CD4-positive, alpha-beta T cell treated with Interleukin-15 for 4 hours (primary cell): ENCODE measurements at places on chromosomes 5 and 9.

GRCh38 chr5:108638021-108638420, 109.7 kb upstream of the FER start:
- DNase-seq = no peak

- no peak for DNase-seq
Observed at GRCh38 chr9:121718084-121718483, 66.7 kb downstream of the DAB2IP start.

DNA sequence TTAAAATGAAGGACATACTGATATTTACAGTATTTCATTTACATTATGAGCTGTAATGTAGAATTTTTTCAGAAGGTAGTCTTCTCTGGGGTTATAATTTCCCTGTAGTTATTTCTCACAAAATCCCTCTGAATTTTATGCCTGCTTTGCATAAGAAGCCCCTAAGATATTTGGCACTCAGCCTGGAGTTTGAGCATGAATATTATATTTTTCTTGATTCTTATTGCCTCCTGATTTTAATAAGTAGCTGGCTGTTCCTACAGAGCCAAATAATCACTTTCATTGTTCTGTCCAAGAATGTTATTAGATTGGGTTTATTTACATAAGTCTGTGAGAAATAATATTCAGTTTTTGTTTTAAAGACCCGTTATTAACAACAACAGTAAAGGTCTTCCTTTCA, 195.0 kb downstream of the FER start:
- no peak for DNase-seq

- peak; percentile 20 for DNase-seq
Observed at GRCh38 chr9:21974722-21975409, 19.3 kb downstream of the CDKN2A start.

DNA sequence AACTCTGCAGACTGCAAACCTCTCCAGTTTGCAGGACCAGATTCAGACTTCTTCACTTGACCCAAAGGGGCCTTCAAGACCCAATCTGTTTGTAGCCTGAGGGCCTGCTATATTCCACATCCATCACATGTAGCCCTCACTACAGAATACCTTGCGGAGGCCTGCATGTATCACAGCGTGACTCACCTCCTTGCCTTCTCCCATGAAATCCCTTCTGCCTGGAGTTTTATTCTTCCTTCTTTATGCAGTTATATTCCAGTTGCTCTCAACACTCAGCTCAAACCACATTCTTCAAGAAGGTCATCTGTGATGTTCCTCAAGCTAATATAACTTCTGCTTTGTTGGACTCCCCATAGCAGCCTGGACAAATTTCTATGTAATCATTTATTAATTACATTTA, 198.5 kb upstream of the PTGER4 start:
- DNase-seq = no peak

GRCh38 chr5:122458278-122458872, 146.3 kb downstream of the SNCAIP start:
- DNase-seq = no peak

GRCh38 chr5:28226407-28226806, 1188.0 kb upstream of the CDH9 start:
- DNase-seq = no peak

- DNase-seq = peak; percentile 45
Observed at GRCh38 chr5:148482697-148483462, 99.1 kb downstream of the FBXO38 start.

DNA sequence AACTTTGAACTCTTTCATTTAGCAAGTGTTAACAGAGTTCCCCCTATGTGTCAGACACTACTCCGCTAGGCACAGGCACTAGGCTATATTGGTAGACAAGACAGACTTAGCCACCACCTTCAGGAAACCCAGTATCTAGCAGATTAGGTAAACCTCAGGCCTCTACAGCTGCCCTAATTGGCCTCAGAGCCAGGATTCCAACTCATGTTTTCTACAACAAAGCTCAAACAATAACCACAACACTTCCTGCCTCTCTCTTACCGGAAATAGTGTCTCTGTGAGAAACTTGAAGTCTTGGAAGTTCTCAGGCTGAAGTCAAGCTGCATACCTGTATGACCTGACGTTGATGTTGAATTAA, 116.6 kb upstream of the SLC44A1 start:
- peak; percentile 83 for DNase-seq

DNA sequence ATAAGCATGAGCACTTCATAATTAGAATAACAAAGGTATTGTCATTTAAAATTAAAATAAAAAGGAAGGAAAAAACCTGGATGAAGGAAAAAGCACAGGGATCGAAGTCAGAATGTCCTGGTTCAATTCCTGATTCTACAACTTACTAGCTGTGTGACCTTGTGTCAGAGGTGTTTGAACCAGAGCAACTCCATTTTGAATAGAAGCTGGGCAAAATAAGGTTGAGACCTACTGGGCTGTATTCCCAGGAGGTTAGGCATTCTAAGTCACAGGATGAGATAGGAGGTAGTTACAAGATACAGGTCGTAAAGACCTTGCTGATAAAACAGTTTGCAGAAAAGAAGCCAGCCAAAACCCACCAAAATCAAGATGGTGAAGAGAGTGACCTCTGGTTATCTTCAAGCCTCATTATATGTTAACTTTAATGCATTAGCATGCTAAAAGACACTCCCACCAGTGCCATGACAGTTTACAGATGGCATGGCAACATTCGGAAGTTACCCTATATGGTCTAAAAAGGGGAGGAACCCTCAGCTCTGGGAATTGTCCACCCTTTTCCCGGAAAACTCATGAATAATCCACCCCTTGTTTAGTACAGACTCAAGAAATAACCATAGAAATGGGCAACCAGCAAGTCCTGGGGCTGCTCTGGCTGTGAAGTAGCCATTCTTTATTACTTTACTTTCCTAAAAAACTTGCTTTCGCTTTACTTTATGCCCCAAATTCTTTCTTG, 412.7 kb downstream of the PIK3R1 start:
- no peak for DNase-seq

GRCh38 chr9:37836386-37836785, 35.8 kb downstream of the DCAF10 start:
- DNase-seq = no peak

DNA sequence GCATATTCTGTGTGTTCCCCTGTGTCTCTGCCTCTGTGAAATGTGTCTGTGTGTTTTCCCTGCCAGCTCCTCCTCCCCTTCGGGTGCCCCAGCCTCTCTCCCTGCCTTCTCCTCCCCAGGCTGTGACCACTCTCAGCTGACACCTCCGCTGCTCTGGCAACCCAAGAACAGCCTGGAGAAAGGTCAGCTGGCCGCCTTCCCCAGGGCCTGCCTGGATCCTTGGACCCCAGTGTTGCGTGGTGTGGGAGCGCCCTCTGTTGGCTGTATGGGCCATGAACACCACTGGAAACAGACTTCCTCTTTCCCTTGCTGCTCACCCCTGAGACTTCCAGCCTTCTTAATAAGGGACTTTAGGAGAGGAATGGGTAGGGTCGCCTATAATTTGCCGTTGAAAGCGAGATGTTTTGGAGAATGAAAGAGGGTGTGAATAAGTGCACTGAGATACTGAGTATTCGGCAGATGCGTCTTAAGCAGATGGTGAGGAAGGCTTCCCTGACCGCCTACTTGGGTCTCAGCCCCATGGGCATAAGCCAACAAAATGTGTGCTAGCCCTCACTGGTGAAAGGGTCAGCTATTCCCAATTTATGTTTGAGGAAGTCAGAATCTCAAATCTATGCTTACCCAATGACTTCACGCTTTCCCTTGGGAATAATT, 114.9 kb upstream of the TRIM32 start:
- no peak for DNase-seq
